ENCODE measurements at places on chromosomes 13 and 19.

DNA sequence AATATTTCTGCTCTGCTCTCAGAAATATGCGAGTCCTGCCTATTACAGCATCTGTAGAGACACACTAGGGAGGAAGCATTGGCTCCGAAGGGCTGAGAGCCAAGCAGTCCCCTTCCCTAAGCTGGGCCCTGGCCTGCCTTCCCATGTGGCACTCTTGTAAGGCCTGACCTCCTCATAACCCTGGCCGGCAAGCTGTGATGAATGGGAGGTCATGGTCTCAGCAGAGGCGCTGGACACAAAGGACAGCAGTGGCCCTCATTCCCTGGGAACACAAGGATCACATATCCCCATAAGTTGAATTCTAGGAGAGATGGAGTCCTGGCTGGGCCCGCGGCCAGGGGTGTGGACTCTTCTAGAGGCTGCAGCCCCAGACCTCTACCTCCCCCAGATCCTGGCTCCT, 483.3 kb downstream of the ZNF536 start:
- no peak for DNase-seq

GRCh38 chr13:99418843-99419140, 82.5 kb upstream of the TM9SF2 start:
- no peak for DNase-seq

- DNase-seq = no peak
Observed at GRCh38 chr19:14393329-14393728, 12.1 kb downstream of the ADGRE5 start.

- no peak for DNase-seq
Observed at GRCh38 chr13:29510651-29511084, 84.8 kb downstream of the SLC7A1 start.

DNA sequence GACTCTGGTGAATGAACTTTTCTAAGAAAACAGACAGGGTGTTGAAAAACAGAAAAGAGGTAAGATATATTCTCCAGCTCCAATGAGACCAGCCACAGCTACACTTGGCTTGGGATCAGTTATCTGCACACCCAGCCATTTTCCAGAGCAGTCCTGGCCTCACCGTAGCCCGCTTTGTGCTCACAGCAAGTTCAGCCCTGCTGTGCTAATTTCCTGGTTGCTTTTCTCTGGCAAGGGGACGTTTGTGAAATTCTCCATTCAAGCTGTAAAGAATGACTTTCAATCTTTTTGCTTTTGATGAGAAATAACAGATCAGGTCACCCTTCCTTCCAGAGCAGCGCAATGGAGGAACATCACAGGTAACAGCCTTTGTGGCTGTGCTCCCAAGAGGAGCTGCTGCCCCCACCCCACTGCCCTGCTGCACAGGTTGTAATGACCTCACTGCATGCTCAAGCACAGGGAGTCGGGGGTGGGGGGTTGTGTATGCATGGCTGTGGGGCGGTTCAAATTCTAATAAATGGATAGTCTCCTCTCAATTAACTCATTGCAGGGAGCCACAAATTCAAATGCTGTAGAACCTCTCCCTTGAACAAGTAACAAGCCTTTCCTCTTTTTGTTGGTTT, 516.6 kb upstream of the NBEA start:
- no peak for DNase-seq

DNA sequence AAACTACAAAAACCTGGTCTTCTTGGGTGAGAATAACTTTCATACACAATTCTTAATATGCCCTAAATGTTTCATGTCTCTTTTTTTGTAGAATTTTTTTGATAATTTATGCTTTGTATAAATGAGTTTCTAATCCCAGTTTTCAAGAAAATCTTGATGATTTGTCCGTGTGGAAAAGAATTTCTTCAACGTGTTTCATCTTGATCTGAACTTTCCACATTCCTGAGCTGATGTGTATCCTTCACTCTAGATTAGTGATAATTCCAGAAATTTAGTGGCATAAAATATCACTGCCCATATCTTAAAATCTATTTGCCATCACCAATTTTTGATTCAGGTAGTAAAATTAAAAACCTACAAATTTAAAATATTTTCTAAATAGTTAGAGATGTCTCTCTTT, 24.6 kb downstream of the ZNF431 start:
- no peak for DNase-seq

GRCh38 chr13:26584713-26585112, 27.2 kb downstream of the WASF3 start:
- peak; percentile 66 for DNase-seq

DNA sequence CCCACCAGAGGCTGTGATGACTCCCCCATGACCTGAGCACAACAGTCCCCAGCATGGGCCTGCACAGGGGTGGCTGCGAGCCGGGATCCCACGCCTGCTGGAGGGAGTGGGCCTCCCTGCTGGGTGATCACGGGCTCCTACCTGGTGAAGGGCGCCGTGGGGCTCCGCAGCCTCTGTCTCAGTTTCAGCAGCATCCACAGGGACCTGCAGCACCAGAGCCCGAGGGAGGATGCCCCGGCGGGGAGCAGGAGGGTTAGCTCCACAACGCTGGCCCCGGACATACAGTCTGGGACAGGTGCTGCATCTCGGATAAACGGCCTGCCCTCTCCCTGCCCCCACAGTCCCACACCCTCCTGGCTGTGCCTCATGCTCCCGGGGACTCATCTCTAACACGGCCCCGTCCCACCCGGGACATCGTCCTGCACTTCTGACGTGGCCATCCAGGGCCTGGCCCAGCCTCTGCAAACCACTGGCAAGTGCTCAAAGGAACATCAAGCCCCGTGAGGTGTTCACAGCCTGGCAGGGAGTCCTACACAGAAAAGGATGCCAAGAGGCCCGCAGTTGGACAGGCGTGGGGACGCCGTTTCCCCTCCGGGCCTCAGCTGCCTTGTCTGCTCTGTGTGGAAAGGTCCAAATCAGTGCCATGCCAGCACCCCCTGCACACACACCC, 10.5 kb downstream of the PEX11G start:
- no peak for DNase-seq

DNA sequence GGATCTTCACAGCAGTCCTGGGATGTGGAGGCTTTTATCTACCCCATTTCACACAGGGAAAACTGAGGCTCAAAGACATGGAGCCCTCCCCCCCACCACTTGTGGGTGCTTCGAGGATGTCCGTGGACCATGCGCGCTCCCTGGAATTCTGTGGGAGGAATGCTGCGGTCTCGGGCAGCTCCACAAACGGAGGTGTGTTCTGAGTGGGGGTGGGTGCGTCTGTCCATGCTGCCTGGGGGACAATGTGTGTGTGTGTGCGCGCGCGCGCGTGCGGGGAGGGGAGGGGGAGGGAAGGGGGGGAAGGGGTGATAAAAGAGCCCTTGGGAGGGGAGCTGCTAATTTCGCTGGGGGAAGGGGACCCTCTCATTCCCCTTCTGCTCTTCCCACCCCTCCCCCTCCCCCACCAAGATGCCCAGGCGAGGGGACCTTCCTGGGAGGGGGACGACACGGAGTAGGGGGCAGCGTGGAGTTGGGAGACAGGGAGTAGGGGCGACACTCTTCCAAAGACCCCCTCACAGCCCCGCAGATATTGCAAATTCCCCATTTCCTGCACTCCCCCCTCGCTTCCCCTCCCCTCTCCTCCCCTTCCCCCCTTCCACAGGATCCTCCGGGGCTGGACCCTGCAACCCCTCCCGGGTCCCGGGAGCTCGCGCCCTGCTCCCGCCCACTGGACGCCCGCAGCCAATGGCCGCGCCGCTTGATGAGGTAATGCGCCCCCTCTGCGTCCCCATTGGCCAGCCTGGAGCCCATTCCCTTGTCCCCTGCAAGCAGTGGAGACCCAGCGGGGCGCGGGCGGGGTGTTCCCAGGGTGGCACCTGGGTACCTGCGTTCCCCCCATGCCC, 18.9 kb upstream of the ZNRF4 start:
- DNase-seq = peak; percentile 12

GRCh38 chr19:48739404-48740163, 826 bp downstream of the RASIP1 start:
- DNase-seq = no peak

DNA sequence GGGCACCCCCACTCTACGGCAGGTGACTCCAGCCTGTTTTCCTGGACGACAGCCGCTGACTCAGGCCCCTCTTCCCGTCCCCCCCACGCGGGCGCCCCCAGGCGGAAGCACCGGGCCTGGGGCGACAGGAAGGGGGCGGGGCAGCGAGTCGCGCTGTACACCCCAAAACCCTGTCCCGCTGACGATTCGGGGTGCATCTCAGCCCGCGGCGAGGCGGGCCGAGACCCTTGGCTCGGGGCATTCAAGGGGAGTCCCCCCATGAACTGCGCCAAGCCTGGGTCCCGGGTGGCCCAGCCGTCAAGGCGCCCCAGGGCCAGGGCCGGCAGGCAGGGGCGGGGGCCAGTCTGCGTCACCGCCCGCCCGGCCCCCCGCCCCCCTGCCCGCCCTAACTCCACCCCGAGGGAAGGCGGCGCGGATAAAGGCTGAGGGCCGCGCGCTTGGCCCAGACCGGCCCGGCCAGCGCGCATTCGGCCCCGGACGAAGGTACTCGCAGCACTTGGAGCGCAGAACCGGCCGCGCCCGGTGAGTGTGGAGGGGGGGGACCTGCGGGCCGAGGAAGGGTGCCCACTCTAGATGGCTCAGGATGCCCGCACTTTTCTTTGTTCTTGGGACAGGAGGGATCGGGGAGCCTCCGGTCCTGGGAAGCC, at the start of gene MIDN:
Gene MIDN, plus strand, starts transcription at position 445 of the 647 bp plus-strand sequence. CDS start 1,714 bp downstream, outside the sequence.
- no peak for DNase-seq

- DNase-seq = no peak
Observed at GRCh38 chr19:28027116-28027515, 1185.8 kb downstream of the UQCRFS1 start.

DNA sequence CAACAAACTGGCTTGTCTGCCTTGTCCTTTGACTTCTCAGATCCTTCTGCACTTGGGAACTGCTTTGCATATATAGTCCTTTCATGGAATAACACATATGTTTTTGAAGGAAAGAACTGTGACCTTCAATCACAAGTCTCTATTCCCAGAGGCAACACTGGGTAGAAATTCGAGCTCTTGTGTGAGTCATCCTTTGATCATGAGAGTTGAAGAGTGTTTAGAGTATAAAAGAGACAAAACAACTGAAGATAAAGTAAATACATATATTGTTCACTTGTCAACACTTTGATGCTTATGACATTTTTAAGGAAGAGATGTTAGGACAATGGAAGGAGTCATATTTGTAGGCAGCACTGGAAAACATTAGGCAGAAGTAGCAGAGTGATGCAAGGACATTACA, 5.2 kb upstream of the OR7A5 start:
- no peak for DNase-seq

GRCh38 chr19:58570770-58571574, 2.2 kb downstream of the MZF1 start:
- no peak for DNase-seq

GRCh38 chr13:29573190-29573589, 22.3 kb downstream of the SLC7A1 start:
- no peak for DNase-seq

GRCh38 chr13:29621051-29621800, 25.7 kb upstream of the SLC7A1 start:
- peak; percentile 24 for DNase-seq

All from AG04449 (cell line).